ENCODE measurements at places on chromosomes 6 and 20.

DNA sequence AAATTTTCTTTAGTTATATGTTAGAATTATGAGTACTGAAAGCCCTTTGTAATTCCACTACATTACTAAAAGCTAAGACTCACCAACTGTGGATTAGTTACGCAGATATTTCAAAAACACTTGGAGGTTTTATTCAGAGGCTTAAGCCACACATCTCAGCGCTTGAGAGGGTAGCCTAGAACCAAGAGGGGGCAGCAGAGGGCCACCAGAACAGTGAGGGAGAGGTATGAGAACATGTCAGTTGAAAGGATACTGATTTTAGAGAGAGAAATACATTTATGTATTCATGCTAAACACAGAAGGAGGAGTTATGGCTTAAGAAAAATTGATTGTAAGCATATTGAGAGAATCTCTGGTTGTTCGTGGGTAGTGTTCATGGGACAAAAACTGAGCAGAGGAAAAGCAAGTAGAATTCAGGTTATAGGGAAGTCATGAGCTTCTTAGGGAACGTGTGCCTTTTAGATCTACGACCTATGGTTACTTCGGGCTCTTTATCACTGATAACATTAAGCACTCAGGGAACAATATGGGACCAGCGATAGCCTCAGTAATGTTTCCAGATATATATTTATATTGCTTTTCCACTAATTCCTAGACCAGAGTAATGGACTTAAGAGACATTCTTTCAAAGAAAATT is 20.4 kb upstream of the SERINC1 start:
- DNase-seq: no peak

DNA sequence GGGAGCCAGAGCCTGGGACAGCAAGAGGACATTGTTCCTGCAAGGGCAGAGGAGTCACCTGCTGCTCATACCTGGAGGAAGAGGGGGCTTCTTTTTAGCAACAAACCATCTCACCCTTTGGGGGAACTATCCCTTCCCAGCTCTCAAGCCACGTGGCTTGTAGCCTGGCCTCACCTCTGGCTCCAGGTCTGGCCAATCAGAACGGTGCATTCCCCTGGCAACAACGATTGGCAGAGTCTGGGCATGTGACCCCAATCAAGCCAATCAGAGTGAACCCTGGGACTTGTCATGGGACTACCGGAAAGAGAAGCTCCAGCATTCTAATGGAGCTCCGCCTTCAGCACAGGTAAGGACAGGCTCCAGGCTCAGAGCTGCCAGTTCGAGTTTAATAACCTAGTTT is 33.6 kb downstream of the KCNB1 start:
- DNase-seq: no peak

DNA sequence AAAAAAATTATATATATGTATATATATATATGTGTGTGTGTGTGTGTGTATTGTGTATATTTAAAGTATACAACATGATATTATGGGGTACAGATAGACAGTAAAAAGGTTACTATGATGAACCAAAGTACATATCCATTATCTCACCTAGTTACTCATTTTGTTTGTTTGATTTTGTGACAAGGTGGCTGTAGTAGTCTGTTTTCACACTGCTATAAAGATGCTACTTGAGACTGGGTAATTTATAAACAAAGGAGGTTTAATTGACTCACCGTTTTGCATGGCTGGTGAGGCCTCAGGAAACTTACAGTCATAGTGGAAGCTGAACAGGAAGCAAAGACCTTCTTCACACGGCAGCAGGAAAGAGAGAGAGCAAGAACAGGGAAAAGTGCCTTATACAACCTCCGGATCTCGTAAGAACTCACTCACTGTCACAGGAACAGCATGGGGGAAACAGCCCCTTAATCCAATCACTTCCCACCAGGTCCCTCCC is 30.2 kb upstream of the DACT2 start:
- no peak for DNase-seq

- DNase-seq: no peak
Measured at GRCh38 chr6:31631209-31631608, 10.7 kb downstream of the PRRC2A start.

GRCh38 chr20:63769891-63770474 is 30.4 kb downstream of the SLC2A4RG start:
- no peak for DNase-seq

- no peak for DNase-seq
Measured at GRCh38 chr20:9059931-9060330, 9.0 kb upstream of the PLCB4 start.

- no peak for DNase-seq
Measured at GRCh38 chr6:3773678-3774298, 22.3 kb upstream of the PXDC1 start.

DNA sequence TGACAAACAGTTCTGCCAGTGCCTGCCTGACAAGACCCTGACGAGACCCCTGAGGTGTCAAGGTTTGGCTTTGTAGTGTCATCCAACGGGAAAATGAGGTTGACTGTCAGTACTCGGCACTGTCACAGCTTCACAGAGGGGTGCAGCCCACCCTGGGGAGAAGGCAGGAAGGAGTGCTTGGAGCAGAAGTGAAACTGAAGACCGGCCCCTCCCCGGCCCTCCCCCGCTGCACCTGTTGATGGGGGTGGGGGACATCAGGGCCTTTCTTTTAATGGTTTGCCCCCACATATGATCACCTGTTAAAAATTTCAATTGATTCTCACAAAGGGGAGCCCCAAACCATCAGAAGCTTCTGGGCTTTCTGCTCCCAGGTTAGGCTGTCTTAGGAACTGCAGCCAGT is 6.8 kb downstream of the PMEPA1 start:
- DNase-seq: no peak

- DNase-seq: no peak
Measured at GRCh38 chr6:16163066-16163465, 34.2 kb downstream of the MYLIP start.

DNA sequence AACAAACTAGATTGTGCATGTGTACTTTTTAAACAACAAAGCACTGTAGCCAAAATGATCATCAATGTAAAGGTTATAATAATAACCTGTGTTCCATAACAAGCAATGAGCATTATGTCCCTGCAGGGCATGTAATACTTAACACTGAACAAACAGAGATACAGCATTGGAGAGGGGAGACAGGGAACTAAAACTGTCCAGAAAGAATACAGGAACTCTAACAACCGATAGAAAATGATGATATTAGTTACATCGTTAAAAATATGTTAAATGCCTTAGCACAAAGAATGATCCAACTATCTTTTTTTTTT is 80.5 kb downstream of the COL9A1 start:
- DNase-seq: no peak

GRCh38 chr20:13659288-13659687 is 20.6 kb upstream of the TASP1 start:
- no peak for DNase-seq

Measured in esophagus squamous epithelium (tissue), 5 donors.